ENCODE measurements at places on chromosomes 16 and 17. TPM values are rescaled to one million over a fixed set of nuclear protein-coding genes. Genes with fewer than 3 reads are reported as not detected.

The ACSM3 gene
- 0.44 TPM for polyA plus RNA-seq

The CD300H gene
- polyA plus RNA-seq = not detected

The DNASE1L2 gene
- 2.5 TPM for polyA plus RNA-seq

The ZCCHC14 gene
- 5.7 TPM for polyA plus RNA-seq

The GH2 gene
- polyA plus RNA-seq = not detected

The IRX5 gene
- 1.4 TPM for polyA plus RNA-seq

The CHST5 gene
- 0.18 TPM for polyA plus RNA-seq

The ETV4 gene
- polyA plus RNA-seq = 27.3 TPM

The HBA1 gene
- not detected for polyA plus RNA-seq

The SMG6 gene
- 15.7 TPM for polyA plus RNA-seq

The NACA2 gene
- not detected for polyA plus RNA-seq

The CDC27 gene
- 48.7 TPM for polyA plus RNA-seq

The CHST4 gene
- 0.08 TPM for polyA plus RNA-seq

The MT4 gene
- polyA plus RNA-seq = not detected

The RPGRIP1L gene
- polyA plus RNA-seq = 6.5 TPM

The KRT23 gene
- not detected for polyA plus RNA-seq

The TMIGD1 gene
- not detected for polyA plus RNA-seq

The HOXB4 gene
- 0.03 TPM for polyA plus RNA-seq

The VMO1 gene
- 1.3 TPM for polyA plus RNA-seq

The MT1E gene
- 205 TPM for polyA plus RNA-seq

The MYLK3 gene
- 0.15 TPM for polyA plus RNA-seq

The KRTAP16-1 gene
- not detected for polyA plus RNA-seq

The SHMT1 gene
- polyA plus RNA-seq = 17.0 TPM

The CHRNE gene
- 0.54 TPM for polyA plus RNA-seq

The TEDC2 gene
- polyA plus RNA-seq = 15.6 TPM

The GRIN2C gene
- 0.39 TPM for polyA plus RNA-seq

The SP6 gene
- polyA plus RNA-seq = 0.03 TPM
